ENCODE measurements at places on chromosomes 4 and X.

DNA sequence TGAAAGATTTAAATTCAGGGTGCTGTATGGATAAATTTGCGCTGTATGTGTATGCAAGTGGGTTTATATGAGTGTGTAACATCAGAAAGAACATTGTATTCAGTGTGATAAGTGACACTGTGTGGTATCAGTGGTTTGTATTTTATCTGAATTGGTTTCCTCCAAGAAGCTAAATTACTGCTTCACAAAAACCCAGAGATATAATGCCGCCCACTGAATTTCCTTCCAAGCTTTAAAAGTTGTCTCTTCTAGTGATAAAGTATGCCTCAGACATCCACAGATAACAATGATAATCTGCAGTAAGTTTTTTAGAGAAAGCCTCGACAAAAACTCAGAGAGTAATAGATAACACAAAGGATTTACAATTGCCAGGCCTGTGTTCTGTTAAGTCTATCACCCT is 710.6 kb upstream of the HS3ST1 start:
- no peak for DNase-seq

DNA sequence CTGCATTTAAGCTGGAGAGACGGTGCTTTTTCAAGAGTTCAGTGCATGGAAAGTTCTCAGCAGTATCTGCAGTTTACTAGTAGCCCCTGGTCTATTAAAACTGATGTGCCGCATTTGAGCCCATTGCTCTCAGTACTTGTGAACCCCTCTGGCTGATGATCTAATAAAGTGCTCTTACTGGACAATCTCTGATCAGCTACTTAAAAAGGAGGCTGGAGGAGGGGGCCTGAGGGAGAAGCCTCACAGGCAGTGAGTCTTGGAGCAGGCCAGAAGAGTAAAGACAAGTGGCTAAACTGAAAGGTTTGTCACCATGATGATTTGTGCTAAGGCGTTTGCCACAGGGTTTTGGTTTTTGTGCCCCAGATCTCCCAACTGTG is 138.5 kb downstream of the ARX start:
- DNase-seq, result no peak

DNA sequence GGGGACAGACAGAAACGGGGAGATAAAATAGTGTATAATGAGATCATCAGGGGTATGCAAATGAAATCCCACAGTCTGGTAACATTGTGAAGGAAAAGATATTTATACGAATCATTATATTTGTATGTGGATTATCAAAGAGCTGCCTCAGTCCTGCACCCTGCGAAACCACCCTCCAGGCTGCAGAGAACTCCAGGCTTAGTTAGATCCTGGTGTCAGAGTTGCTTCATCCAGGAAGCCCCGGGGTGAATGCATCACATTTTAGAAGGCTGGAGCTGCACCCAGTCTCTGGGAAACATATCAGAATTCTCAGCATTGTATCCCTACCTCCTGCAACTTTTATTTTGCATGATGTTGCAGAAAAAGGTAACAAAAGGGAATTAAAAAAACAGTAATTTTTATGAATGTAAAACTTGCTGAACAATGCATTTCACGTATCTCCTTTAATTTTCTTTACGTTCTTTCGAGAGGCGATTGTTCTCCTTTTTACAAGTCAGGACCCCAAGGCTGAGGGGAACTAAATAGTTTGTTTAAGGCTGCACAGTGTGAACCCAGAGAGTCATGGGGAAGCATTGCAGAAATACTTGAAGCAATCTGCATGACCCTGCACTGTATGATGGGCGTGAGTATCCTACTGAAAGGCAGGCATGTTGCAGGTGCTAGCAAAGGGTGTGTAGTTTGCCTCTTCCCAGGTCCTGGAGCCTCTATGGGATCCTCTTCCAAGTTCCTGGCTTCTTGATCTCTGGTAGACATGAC is 299.5 kb upstream of the CLNK start:
- DNase-seq, result no peak

GRCh38 chr4:142326181-142326580 is 519.9 kb downstream of the INPP4B start:
- no peak for DNase-seq

- no peak for DNase-seq
Measured at GRCh38 chrX:625137-625691, 5.4 kb upstream of the SHOX start.

DNA sequence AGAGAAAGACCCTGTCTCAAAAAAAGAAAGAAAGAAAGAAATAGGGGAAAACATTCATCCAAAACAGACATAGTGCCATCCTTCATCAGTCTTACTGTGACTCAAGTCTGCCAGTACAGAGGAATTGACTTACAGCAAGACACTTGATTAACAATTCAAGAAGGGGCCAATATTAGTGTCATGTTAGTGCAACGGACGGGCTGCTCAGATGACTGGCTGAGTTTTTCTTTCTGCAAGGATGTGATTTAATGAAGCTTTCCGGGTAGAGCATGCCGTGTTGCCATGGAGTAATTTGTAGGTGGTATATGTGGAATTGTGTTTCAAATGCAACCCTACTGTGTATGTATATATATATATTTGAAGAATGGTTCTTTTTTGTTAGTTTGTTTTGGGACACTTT is 12.6 kb upstream of the MFAP3L start:
- no peak for DNase-seq

DNA sequence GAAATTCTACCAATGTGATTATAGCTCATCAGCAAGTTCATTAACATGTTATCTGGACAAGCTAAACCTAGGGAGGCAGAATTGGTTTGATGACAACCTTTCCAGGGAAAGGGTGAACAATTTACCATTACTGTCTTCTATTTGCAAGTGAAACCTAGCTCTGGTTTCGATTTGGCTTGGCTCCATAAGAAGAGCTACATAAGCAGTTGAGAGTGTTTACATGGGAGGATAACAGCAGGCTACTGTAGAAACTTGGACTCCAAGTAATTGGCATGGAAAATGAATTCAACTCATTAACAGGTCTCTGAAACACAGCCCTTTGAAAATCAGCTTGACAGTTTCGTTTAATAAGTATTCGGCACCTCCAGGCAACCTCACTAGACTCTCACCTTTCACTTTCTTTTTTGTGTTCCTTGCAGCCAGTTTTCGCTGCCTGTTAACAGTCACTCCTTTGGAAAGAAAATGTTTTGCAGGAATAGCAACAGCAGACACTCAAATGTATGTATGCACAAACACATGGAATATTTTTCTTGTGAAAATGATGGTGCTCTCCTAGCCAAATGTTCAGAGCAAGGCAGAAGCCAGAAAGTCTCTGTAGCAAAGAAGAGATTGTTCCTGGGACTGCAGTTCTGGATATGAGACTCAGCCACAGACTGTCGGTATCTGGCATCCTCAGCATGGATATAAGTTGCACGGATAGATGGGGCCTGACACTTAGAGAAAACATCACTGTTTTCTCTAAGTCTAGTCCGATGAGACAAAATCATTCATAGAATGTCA is 27.5 kb downstream of the POU3F4 start:
- no peak for DNase-seq

DNA sequence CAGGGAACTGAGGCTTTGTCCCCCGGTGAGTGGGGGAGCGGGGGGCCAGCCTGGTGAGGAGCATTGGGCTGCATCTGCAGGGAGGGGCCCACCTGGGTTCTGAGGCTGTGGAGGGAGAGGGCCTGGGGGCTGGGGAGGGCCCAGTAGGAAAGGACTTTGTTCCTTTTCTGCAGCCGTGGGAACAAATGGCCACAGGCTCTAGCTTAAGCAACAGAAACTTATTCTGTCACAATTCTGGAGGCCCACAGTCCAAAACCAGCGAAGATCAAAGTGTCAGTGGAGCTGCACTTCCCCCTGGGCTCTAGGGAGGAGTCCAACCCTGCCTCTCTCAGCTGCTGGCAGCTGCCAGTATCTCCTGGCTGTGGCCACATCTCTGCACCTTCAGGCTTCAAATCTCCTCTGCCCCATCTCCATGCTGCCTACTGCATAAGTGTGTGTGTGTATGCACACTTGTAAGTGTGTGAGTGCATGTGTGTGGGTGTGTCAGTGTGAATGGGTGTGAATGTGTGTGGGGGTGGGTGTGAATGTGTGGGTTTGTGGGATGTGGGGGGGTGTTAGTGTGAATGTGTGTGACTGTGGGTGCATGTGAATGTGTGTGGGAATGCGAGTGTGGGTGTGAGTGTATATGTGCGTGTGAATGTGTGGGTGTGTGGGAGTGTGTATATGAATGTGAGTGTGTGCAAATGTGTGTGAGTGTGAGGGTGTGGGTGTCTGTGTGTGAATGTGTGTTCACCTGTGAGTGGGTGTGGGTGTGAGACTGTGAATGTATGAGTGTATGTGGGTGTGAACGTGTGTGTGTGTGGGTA is 204.5 kb upstream of the PSAPL1 start:
- DNase-seq, result no peak

DNA sequence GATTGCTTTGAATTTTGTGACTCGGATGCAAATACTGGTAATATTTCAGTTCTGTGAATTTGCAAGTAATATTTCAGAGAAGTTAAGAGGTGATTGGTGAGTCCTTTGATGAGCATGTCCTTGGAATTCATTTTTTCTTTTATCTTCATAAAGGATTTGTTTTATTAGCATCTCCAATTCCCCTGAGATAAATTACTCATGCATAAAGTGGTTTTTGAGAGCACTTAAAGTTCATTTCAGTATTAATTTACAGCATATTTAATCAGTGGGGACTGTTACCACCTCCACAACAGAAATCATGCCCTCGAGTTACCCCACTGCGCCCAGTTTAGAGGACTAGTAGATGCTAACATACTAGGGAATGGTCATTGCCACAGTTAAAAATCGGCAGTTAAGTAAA is 65.0 kb downstream of the ZFX start:
- DNase-seq, result no peak

GRCh38 chr4:139525414-139525813 is 30.6 kb downstream of the SETD7 start:
- no peak for DNase-seq

- DNase-seq, result no peak
Measured at GRCh38 chr4:6444582-6444981, 27.8 kb downstream of the PPP2R2C start.

- DNase-seq, result no peak
Measured at GRCh38 chrX:16920075-16920474, 26.4 kb upstream of the REPS2 start.

- no peak for DNase-seq
Measured at GRCh38 chrX:104172121-104172520, 5.9 kb downstream of the FAM199X start.

DNA sequence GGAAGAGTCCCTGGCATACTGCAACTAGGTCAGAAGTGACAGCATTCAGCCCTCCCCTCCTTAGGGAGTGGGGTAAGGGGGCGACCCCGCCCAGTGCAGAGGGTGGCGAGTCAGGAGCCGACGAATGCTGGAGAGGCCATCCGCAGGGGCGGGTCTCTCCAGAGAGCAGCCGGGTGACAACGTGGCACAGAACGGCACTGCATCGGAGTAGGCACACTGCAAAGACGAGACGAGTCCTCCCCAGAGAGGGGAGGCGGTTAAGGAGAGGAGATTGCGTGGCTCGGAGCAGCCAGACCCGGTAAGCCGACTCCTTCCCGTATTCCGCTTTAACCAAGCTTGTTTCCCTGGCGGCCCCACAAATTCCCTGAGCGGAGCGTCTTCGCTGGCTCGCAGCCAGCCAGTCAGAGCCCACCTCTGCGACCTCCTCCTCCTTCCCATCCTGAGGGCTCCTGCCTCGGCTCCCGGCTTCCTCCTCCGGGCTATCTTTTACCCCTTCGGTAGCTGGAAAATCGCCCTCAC is 54.9 kb downstream of the LINC00632 start:
- no peak for DNase-seq

Measured in HuH-7.5 (cell line).